ENCODE measurements at places on chromosomes 11 and 22.
A peak's percentile ranks its signal among the peaks of the same experiment; 100 is the strongest.

- DNase-seq = peak; percentile 96
Observed at GRCh38 chr11:37788141-37788877, 1190.3 kb upstream of the RAG2 start.

DNA sequence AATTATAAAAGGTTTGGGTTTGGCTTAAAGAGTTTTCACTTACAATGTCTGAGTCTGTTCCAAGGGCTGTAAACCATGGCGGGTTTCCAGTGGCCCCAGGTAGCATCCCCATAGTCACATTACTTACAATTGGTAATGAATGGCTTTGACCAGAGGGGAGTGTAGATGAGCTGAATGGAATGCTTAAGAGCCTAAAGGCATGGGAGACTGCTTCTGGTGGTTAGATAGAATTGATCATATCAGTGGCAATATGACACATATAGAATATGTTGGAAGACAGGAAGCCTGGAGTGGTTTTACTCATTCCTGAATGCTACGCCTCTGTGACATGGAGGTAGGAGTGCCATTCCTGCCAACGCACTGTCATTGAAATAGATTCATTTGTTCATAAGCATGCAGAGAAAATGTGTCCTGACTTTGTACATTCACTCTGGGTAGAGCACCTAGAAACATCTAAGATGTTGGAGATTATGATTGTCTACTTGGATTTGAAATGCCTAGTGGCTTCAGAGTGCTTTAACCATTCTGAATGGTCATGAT, 183.3 kb downstream of the BLID start:
- DNase-seq = peak; percentile 63

- peak; percentile 7 for DNase-seq
Observed at GRCh38 chr11:69807106-69807815, 12.0 kb downstream of the FGF3 start.

GRCh38 chr11:68142028-68142412, 20.8 kb upstream of the CHKA start:
- no peak for DNase-seq

- no peak for DNase-seq
Observed at GRCh38 chr22:47779474-47779873, 1017.0 kb downstream of the TBC1D22A start.

DNA sequence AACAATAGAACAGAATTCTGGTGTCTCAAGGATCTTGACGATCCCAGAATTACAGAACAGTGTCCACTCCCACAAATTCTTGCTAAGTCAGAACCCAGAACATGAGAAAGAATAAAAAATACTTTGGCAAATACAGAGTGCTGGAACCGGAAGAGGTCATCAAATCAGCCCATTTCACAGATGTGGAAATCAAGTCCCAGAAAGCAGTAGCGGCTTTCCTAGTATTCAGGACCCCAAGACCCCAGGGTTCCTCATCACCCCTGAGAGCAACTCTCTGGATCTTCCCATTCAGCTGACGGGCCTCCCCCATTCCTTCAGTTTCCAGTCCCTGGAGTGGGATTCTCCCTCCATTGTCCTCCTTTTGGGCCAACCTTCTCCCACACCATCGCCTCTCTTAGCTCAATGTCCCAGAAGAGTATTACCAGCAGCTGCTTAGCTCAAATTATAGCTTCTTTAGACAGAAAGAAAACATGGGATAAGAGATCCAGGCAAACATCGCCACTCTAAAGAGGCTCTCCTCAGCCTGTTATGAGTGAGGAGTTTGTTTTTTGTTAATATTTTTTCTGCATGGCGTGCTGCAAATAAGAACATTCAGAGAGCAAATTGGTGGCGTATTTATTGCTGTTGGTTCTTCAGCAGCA, 268.3 kb downstream of the MN1 start:
- no peak for DNase-seq

DNA sequence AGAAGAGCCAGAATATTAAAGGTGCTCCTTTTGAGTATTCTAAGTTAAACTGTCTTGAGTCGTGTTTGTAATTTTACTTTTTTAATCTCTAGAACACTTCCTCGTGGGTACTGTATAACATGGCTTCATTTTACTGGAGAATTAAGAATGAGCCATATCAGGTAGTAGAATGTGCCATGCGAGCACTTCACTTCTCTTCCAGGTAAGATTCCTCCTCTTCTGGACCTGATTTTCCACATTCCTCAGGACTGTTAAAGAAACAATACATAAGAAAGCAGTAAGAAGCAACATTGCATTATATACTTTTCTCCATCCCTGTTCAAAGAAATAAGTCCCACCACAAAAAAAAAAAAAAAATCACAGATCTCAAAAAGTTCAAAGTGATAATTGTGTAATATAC, 37.9 kb downstream of the TTC17 start:
- DNase-seq = no peak

- no peak for DNase-seq
Observed at GRCh38 chr11:120228794-120229384, 11.1 kb upstream of the POU2F3 start.

DNA sequence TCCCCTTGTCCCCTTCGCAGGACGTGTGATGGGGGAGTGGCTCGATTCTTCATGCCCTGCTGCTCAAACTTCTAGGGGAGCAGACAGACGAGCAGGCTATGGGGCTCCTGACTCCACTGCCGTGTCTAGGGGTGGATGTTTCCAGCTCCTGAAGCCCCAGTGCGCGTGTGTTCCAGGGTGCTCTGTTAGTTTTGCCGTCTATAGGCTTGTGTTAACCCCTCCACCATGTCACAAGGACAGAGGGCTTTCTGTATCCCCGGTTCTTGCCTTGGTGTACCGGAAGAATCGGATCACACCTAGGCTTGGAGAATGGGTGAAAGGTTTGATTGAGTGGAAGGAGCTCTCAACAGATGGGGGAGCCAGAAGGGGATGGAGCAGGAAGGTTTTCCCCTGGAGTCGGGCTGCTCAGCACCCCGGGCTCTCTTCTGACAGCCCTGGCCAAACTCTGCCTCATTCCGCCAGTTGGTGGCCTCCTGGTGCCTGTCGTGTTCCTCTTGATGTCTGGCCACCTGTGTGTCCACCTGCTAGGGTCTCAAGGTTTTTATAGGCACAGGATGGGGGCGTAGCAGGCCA, 810.7 kb downstream of the BRD1 start:
- DNase-seq = no peak

DNA sequence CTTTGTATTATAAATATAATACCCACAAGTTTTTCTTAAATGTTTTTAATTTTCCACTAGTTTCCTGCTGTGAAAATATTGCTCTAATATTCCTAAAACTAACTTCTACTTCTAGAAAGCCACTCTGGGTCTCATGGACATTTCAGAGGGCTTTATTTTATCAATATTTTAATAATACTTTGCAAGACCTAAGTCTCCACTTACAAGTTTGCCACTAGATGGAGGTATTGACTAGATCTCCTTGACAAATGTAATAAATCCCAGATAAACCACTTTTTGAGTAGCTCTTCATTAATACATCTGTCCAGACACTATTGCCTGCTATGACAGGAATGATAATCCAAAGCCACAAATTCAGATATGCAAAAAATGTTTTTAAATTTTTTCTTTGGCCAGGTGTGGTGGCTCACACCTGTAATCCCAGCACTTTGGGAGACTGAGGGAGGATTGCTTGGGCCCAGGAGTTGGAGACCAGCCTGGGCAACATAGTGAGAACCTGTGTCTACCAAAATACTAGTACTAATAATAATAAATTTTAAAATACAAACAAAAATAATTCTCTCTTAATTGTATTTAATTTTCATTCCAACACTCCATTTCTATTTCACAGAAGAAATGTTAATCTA, 3.5 kb upstream of the ACAT1 start:
- DNase-seq = peak; percentile 63

- DNase-seq = no peak
Observed at GRCh38 chr11:30481796-30482195, 104.4 kb downstream of the MPPED2 start.

- DNase-seq = no peak
Observed at GRCh38 chr11:64339754-64340408, at the start of gene CCDC88B. TSS of gene CCDC88B (plus strand) at chr11:64340204. CDS start at chr11:64340267, 63 bp downstream.

GRCh38 chr11:14318581-14318981, 40.4 kb downstream of the RRAS2 start:
- DNase-seq = peak; percentile 43

GRCh38 chr11:28826807-28827206, 718.6 kb downstream of the METTL15 start:
- DNase-seq = no peak

DNA sequence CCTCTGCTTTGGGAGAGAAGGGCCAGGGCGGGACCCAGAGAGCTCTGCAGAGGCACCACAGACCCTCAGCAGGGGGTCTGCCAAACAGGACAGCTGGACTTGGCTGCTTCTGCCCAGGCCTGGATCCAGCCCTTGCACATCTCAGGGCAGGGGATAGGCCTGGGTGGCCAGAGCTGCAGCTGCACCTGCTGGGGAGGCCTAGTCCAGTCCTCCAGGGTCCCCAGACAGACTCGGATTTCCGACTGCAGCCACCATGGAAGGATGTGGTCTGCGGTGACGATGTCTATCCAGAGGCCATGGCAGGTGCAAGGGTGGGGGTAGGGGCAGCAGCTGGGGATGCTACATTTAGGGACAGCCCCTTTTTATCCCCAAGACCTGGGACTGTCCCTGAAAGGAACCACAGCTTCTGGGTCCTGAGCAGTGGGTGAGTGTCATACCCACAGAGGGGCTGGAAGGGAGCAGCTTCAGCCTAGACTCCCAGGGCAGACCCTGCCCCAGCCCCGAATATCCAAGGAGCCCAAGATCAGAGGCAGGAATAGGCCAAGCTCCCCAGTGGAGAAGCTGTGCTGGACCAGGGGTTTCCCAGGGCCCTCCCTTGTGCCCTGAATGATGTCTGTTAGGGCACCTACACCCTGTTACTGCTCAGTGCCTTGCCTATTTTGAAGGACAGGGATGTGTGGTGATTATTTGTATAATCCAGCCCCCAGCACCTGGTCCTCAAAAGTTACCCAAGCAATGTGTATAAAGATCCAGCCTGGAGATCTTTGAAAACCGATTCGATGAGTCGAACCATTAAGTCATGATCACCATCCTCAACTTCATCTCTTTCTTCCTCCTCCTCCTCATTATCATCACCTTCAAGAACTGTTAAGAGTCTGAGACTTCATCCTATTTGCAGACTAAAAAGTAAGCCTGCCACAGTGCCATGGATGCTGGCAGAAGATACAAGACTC, 2.5 kb upstream of the IGLL5 start:
- no peak for DNase-seq

DNA sequence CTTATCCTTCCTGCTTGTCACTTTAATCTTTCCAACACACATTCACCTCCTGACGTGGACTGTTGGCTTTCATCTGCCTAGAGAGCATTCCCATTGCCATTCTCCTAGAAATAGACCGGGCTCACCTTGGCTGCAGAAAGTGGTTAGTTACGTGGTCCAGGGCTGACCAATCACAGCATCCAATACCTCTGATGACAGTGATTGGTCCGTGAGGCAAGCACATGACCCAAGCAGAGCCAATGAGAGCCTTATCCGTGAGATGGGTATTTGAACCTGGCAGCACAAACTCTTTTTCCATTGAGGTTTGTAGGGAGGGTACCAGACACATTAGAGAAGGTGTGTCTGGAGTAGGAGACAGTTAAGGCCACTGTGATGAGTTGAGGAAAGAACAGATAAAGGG, 85.8 kb downstream of the MIAT start:
- no peak for DNase-seq

- no peak for DNase-seq
Observed at GRCh38 chr22:35819421-35819820, 101.7 kb downstream of the APOL5 start.

GRCh38 chr11:112225753-112226061, 521 bp upstream of the PTS start:
- DNase-seq = peak; percentile 85

DNA sequence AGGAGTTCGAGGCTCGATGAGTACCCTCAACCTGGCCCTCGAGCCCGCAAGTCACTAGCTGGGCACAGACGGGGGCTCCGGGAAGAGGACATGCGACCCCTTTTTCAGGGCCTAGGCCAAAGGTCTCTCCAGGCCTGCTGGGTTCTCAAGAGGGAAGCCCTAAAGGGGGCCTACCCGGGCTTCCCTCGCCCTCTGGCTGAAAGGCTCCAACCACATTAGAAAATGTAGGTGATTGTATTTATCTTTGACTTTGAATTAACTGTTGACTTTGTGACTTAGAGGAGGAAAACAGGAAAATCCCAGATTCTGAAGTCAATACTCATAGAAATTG, 7.3 kb upstream of the PAX6 start:
- DNase-seq = no peak

GRCh38 chr11:116033931-116034553, 529.8 kb upstream of the CADM1 start:
- DNase-seq = no peak

All from EH (cell line).